Pulmonary artery endothelial cell (primary cell): ENCODE measurements at places on chromosomes 13 and 19. TPM values are rescaled to one million over a fixed set of nuclear protein-coding genes. Genes with fewer than 3 reads are reported as not detected.
A peak's percentile ranks its signal among the peaks of the same experiment; 100 is the strongest.

GRCh38 chr13:82654861-82655855, 1227.1 kb downstream of the SLITRK1 start:
- no peak for DNase-seq

- no peak for DNase-seq
These were observed 512.5 kb downstream of the TBC1D4 start for GRCh38 chr13:74969419-74969818.

- DNase-seq: no peak
These were observed 4.4 kb downstream of the CILP2 start for GRCh38 chr19:19542507-19542906.

IGSF23 gene
- 0.25 and 0.46 TPM in 2 replicates for total RNA-seq

GRCh38 chr19:50548191-50549058, 19.8 kb downstream of the LRRC4B start:
- no peak for DNase-seq

GRCh38 chr13:45337395-45337794, 3.6 kb downstream of the TPT1 start:
- no peak for DNase-seq

- peak; percentile 36 for DNase-seq
These were observed 242.1 kb downstream of the DACH1 start for GRCh38 chr13:71624653-71625600.

GRCh38 chr13:50636007-50636704, 207.3 kb downstream of the DLEU7 start:
- no peak for DNase-seq

DNA sequence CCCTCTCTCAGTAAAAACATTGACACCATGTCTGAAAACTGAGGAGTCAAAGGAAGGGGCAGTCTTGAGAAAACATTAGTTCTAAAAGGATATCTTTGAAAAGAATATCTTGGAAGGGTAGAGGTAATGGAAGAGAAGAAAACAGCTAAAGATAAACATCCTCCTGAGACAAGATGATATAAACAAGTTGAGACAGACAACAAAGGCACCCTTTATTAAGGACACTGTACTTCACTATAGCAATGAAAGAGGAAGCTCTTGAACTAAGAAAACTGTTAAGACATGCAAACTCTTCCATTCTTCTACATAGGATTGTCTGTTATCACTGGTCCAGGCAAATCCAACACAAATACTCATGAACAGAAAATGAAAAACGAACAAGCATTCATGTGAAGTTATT, 46.3 kb downstream of the MTMR6 start:
- DNase-seq: no peak

PSG5 gene
- not detected in 2 replicates for total RNA-seq

CEACAM21 gene
- total RNA-seq: 0.11 and 0.73 TPM in 2 replicates

CBY2 gene
- not detected in 2 replicates for total RNA-seq

SCN1B gene
- total RNA-seq: 13.8 and 19.5 TPM in 2 replicates

- no peak for DNase-seq
These were observed 44.3 kb downstream of the ZMYM2 start for GRCh38 chr13:20002787-20003186.

SIGLEC10 gene
- total RNA-seq: not detected in 2 replicates

DNA sequence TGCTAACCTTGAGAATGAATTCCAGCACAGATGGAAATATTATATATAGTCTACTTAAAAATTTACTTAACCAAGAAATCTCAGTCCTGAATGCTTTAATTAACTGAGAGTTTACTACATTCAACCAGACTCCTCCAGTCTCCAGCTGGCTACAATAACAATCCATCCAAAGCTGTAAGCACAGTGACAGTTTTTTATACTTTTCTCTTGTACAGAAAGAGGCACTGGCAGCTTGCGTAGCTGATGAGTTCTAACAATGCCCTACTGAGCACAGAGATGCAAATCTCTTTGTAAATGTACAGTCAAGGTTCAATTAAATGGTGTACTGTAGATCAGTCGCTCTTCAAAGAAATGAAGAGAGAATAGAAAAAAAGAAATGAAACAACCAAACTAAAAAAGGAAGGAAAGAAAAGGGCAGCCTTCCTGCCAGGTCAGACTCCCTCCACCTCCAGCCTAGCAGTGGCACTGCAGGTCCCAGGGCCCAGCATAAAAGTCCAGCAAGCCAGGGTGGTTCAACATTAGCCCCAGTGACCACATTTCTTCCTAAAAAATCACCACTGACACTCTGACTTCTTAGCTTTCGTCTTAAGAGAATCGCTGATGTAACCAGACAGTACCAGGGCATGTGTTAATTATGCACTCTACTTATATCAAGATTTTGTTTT, 88.4 kb downstream of the SACS start:
- no peak for DNase-seq

TPTE2 gene
- total RNA-seq: not detected in 2 replicates

- no peak for DNase-seq
These were observed 12.8 kb upstream of the SELENOW start for GRCh38 chr19:47765523-47766358.

MADCAM1 gene
- total RNA-seq: 0.07 TPM in 2 replicates

DNA sequence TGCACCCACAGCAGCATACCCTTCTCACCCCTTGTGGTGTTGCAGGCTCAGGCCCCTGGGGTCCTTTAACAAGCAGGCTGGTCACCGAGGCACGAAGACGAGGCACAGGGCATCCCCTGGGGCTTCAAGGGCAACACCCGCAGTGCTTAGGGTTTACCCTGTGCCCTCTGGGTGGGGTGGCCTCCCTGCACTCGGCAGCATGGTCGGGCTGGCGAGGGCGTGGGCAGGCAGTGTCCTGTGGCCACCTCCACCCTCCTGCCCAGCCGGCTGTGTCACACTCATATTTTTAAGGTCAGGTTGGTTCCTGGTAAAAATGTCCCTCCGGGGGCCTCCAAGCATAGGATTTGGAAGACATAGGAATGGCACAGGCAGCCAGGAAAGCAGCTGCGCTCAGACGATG, 11.4 kb upstream of the ZNF135 start:
- DNase-seq: no peak

- DNase-seq: no peak
These were observed 36.6 kb upstream of the MEDAG start for GRCh38 chr13:30869491-30869890.
